ENCODE measurements at places on chromosomes 5 and 9.

DNA sequence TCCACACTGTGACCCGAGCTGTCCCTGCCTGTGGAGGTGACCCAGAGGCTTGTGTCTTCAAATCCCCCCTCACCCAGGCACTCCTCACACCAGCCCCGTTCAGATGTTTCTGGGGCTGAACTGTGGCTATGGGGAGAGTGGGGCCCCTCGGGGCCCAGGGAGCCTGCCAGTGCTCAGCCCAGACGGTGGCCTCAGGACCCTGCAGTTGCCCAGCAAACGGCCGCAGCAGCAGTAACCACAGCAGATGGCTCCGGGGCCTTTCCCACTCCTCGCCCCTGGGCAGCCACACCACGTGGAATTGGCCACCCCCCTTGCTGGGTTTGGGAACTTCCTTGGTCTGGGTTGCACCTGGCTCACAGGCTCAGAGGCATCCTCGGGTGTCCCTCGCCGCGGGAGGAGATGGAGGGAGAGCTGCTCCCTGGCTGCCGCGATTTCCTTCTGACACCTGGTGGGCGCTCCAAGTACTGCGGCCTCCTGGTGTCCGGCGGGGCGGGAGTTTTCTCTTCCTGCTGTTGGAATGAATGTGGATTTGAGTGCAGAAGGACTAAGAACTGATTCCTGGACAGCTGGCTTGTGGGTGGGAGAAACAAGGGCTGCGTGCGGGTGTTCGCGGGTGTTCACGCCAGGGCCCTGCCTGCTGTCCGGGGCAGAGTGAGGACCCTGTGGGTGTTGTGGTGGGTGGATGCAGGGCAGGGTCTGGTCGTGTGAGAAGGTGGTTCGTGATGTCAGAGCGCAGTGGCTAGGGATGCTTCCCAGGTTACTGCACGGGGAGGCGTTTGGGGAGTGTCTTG is 97.5 kb downstream of the COL5A1 start:
- peak; percentile 77 for DNase-seq

GRCh38 chr5:177204281-177204680 is 70.7 kb downstream of the NSD1 start:
- no peak for DNase-seq

GRCh38 chr5:155069961-155070360 is 56.4 kb downstream of the KIF4B start:
- DNase-seq: no peak

- no peak for DNase-seq
Observed at GRCh38 chr9:129511285-129511900, 109.5 kb downstream of the C9orf50 start.

GRCh38 chr5:73266925-73267765 is 94.2 kb downstream of the TMEM174 start:
- DNase-seq: no peak

DNA sequence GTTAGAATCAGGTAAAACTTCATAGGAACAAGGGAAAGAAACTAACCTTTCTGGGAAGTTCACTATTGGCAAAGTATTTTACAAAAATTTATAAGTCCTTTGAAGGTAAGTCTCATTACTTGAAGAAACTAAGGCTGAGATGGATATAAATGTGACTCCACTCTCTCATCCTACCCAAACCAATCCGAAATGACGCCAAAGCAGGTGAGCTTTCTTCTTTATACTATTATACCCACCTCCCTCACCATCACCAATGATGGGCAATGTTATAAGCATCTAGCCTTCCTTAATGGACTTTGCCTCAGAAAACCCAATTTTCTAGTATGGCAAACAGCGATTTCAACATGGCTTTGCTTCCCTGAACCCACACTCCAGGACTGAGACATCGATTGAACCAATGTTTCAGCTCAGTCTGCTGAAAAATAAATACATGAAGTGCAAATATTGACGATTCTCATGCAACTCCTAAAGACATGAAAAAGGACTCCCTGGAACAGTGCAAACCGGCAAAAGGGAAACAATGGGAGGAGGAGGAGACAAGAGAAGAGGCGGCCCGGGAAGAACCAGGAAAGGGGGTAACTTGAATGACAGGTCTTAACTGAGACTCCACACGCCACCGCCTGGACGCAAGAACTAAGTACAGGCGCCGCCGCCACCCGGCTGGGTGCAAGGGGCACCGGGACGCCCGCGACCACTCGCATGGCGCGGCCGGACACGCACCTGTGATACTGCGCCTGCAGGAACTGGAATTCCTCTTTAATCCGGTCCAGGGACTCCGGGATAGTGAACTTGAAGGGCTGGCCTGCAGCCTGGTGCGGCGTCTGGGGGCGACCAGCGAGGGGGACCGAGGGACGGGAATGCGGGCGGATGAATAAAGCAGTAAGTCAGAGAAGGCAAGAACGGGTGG is 2.5 kb downstream of the TLE1 start:
- DNase-seq: peak; percentile 64

DNA sequence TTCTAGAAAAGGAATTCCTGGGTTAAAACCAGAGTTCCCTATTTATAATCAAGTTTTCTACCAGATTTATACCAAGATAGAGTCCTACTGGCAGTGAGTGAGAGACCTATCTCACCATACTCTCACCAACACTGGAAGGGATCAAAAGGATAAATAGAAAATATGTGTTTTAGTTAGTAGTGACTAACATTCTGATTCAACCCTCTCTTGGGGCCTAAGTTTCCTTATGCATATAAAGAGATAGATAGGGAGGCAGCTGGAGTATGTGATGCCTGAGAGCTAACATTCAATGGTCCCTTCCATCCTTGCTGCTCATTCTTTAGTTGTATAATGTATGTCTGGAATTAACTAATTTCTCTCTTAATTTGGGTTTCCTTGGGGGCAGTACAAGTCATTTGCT is 32.0 kb downstream of the CKMT2 start:
- DNase-seq: no peak

- DNase-seq: no peak
Observed at GRCh38 chr9:8085986-8086385, 286.4 kb upstream of the DMAC1 start.

DNA sequence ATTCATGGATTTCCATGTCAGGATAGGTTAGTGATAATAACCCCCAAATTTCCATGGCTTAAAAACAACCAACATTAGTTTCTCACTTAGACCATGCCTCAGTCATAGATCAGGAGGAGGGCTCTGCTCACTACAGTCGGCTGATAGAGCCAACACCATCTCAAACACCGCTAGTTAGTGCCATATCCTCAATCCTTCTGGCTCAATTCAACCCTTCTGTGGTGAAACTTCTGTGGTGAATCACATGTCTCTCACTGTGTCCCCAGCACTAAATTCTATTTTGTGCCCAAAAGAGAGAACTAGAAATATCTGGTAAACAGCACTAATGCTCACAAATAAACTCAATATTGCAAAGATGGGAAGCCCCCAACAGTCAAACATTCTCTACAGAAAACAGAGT is 21.1 kb downstream of the ECPAS start:
- no peak for DNase-seq

GRCh38 chr5:155270725-155271124 is 257.2 kb downstream of the KIF4B start:
- DNase-seq: no peak

GRCh38 chr5:72850113-72850512 is 33.7 kb downstream of the TNPO1 start:
- no peak for DNase-seq

GRCh38 chr9:126564716-126565115 is 49.0 kb upstream of the LMX1B start:
- no peak for DNase-seq

- no peak for DNase-seq
Observed at GRCh38 chr5:137313526-137314175, 185.5 kb downstream of the SPOCK1 start.

GRCh38 chr5:34923694-34924461 is 5.5 kb upstream of the DNAJC21 start:
- DNase-seq: peak; percentile 72

- no peak for DNase-seq
Observed at GRCh38 chr9:84807870-84808390, 138.4 kb downstream of the NTRK2 start.

GRCh38 chr5:40465416-40465815 is 214.3 kb upstream of the PTGER4 start:
- no peak for DNase-seq

- DNase-seq: no peak
Observed at GRCh38 chr5:41883243-41883642, 13.0 kb upstream of the OXCT1 start.

DNA sequence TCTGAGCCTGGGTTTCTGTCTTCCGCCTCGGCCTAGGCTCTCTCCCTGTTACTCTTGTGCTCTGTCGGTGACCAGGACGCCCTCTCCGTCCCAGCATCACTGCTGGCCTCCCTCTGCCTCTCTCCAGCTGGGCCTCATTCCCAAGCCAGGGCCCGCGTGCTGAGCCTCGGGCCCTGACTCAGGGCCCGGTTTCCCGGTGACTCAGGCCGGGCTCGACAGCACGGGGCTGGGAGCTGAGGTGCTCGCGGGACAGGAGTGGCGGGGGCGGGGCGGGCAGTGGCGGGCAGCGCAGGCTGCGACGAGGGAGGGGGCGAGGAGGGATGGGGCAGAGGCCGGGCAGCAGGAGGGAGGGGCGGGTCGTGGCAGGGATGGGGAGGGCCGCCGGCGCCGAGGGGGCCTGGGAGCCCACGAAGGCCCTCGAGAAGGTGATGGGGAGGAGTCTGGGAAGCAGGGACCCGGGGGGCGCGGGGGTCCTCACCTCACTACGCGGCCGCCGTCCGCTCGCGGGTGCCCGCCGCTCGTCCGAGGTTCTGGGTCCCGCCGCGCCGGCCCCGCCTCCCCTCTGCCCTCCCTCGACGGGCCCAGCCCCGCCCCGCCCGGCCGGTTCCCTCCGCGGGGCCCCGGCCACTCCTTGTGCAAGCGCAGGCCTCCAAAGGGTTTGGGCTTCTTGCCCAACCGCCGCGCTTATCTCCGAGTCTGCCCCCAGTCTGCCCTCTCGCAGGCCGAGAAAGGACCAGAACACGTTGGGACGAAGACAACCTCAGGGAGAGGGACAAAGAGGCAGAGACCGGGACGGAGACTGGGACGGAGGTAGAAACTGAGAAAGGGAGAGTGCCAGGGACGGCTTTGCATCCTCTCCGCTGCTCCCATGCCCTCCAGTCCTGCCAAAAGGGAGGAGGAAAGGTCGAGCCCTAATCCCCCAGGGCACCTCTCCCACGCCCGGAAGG is at the start of gene ARAP3:
ARAP3 (minus strand) TSS at position 536 of the 947 bp plus-strand sequence. CDS start 1,744 bp downstream, outside the sequence.
- peak; percentile 85 for DNase-seq

GRCh38 chr9:5578698-5579085 is 50.2 kb upstream of the RIC1 start:
- no peak for DNase-seq

- peak; percentile 63 for DNase-seq
Observed at GRCh38 chr5:142246258-142246657, 78.6 kb downstream of the SPRY4 start.

GRCh38 chr9:69308206-69308931 is 16.6 kb upstream of the ENTREP1 start:
- no peak for DNase-seq

- DNase-seq: no peak
Observed at GRCh38 chr9:2833096-2833495, 10.8 kb downstream of the PUM3 start.

- DNase-seq: peak; percentile 12
Observed at GRCh38 chr5:101424530-101425175, 521.6 kb upstream of the ST8SIA4 start.

DNA sequence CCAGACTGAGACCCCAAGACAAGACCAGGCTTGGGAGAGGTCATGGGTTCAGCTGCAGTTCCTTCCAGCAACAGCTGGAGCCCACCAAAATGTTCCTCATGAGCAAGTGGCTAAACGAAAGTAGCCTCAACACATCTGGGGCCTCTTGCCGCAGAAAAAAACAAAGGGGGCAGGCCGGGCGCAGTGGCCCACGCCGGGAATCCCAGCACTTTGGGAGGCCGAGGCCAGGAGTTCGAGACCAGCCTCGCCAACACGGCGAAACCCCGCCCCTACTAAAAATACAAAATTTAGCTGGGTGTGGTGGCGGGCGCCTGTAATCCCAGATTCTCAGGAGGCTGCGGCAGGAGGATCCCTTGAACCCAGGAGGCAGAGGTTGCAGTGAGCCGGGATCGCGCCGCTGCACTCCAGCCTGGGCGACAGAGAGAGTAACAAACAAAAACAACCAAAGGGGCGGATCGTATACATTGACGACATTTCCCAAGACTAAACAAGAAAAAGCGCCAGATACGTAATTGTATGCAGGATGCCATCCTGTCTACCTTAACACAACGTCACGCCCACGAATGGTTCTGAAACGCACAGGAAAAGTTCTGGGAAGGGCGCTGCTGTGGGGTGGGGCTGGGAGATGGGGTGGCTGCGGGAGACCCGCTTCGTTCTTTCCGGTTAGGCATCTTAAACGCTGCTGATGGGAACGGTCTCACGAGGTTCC is 1.7 kb downstream of the INPP5E start:
- no peak for DNase-seq

- peak; percentile 45 for DNase-seq
Observed at GRCh38 chr9:118595719-118596305, 773.4 kb downstream of the BRINP1 start.

GRCh38 chr9:78663369-78663768 is 366.4 kb downstream of the PSAT1 start:
- no peak for DNase-seq

DNA sequence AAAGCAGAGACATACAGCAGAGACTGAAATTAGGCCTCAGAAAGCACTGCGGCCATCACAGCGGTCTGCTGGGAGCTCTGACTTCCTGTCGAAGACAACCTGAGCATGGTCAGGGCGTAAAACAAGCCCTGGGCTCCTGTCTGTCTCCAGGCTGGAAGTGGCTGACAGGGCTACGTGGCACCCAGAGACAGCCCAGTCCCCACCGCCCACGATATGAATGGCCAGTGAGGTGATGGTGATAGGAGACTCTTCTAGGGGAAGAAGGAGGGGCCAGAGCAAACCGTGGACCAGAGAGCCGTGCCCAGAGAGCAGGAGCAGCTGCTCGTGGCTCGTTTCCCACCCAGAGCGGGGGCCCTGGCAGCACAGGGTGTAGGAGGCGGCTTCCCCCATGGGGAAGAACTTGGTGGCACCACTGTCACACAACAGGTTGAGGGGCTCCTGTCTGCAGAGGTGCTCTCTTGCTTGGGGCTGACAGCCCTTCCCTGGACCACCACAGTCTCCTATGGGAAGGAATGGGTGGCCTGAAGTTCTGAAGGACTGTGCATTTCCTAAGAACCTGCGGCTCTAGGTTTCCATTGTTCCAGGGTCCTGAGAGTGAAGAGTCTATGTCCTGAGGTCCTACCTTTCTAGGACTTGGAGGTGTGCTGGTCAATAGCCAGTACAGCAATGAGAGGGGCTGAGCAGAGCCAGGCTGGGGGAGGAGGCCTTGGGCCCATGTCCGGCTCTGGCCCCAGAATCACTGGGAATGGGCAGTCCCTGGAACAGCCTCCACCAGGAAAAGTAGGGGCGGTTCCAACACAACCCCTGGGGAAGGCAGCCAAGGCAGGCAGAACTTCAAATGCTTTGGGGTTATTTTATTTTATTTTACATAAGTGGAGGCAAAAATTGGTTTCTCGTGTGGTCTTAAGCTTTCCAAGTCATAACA is 56.4 kb downstream of the BARX1 start:
- DNase-seq: no peak

DNA sequence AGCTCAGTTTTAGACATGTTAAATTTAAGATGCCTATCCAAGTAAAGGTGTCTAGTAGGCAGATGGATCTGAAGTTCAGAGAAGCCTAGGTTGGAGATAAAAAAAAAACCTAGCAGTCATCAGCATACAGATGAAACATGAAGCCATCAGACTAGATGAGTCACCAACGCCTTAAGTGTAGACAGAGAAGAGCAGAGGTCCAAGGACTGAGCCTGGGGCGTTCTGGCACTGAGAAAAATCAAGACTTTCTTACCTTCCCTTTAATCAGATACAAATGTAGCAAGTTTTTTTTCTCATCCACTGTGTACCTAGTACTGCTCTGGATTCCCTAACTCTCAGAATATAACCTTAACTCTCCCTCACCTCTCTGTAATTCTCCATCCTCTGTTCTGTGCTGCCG is 97.3 kb downstream of the SIL1 start:
- DNase-seq: peak; percentile 24

- DNase-seq: no peak
Observed at GRCh38 chr5:13581914-13582313, 362.6 kb downstream of the DNAH5 start.
